ENCODE measurements at places on chromosomes 3 and 15.
A peak's percentile ranks its signal among the peaks of the same experiment; 100 is the strongest.

DNA sequence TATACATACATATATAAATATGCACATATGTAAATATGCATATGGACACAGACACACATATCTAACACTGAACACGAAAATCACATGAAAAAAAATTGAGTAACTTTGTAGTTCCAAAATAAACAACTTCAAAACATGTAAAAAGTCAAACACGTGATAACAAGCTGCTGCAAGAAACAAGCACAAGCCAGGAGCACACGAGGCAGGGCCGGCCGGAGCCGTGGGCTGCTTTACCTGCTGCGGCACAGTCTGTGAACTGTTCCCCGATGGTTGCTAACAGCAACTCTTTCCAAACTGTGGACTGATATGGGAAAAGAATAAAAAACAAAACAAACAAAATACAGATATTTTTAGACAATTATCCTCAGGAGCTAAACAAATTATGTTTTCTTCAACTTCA lies 31.6 kb downstream of the EIF4E3 start:
- no peak for DNase-seq

GRCh38 chr15:100131321-100132224 lies 210.2 kb downstream of the ADAMTS17 start:
- no peak for DNase-seq

DNA sequence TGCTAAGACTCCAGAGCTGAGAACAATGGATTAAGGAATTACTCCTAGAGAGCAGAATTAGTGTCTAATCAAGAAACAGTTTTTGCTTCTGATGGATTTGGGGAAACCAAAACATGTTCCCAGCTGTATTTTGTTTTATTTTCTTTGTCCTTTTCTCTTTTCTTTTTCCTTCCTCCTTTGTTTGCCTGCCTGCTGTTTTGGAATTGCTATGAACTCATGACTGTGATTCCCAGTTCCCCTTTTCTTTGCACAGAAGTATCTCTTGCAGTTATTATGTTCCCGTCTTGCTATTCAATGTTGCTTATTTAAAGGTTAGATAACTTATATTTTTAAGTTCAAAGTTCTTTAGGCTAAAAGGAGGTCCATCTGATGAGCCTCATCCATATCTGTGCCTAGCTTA lies 77.0 kb upstream of the GBE1 start:
- DNase-seq = no peak

- DNase-seq = no peak
Measured at GRCh38 chr3:101646726-101647125, 30.2 kb downstream of the ZBTB11 start.

GRCh38 chr15:84827246-84827645 lies 10.1 kb downstream of the ALPK3 start:
- no peak for DNase-seq

DNA sequence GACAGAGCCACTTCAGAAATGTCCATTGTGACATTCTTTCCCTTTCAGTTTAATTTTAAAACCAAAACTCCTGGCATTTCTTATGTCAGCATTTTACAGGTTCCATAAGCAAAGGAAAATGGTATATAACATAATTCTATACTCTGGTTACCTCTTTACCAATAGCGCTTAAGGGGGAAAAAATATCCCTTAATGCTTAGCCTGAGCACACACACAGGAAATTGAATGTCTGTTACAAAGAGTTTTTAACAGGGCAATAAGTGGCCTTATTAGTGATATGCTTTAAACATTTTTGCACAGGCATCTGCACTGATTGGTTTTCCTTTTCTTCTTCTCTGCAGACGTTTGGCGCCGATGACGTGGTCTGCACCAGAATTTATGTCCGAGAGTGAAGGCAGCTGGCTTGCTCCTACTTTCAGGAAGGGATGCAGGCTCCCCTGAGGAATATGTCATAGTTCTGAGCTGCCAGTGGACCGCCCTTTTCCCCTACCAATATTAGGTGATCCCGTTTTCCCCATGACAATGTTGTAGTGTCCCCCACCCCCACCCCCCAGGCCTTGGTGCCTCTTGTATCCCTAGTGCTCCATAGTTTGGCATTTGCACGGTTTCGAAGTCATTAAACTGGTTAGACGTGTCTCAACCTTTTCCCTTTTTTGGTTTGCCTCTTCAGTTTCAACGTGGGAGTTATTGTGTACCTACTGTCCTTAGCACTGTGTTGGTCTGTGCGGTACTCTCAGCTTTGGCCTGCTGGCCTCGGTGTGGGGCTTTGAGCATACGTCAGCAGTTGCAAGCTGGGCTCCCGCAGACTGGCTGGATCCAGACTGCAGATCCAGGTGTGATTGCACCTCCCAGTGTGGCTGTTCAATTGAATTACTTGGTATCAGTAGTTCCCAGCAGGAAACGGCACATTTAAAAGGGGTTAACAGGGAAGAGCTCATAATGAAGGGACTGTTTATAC lies 7.7 kb downstream of the CRABP1 start:
- peak; percentile 46 for DNase-seq

DNA sequence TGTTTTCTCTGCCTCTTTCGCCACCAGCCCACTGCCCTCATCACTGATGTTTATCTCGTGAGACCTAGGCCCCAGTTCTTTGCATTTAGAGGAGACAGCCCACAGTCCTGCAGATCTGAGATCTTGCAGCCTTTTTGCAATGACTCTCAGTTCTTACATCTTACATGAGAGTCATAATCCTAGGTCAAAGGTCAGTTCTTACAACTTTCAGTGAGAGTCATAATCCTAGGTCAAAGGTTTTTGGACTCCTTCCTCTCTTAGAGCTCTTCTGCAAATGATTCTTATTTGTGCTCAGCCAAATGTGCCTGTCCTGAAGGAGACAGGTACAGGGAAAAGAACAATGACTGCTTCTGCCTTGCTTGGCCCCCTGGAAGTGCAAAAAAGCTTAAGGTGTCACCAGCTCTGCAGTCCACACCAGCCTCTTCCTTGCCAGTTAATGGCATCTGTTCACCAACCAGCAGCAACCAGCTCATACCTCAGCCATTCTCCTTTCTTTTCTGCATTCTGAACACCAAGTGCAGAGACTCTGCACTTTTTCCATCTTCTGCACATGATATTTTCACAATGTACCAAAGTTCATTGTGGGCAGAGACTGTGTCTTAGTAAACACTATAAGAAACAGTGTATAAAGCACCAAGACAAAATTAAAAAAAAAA lies 67.1 kb downstream of the ABHD5 start:
- DNase-seq = no peak

DNA sequence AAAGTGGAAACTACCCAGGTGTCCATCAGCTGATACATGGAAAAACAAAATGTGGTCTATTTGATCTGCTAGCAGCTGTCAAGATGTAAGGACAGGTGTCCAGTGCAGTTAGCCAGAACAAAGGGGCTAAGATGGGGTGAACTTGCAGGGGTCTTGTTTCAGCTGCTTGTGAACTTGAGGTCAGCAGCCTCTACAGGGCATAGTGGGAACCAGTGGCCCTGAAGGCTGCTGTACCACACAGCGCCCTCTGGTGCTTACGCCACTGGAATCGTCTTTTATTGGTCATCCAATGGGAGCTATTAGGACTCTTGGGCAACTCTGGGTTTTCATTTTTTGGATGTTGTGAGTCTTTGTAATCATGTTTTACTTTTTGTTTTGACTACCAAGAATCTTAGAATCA lies 62.2 kb upstream of the CTSH start:
- no peak for DNase-seq

DNA sequence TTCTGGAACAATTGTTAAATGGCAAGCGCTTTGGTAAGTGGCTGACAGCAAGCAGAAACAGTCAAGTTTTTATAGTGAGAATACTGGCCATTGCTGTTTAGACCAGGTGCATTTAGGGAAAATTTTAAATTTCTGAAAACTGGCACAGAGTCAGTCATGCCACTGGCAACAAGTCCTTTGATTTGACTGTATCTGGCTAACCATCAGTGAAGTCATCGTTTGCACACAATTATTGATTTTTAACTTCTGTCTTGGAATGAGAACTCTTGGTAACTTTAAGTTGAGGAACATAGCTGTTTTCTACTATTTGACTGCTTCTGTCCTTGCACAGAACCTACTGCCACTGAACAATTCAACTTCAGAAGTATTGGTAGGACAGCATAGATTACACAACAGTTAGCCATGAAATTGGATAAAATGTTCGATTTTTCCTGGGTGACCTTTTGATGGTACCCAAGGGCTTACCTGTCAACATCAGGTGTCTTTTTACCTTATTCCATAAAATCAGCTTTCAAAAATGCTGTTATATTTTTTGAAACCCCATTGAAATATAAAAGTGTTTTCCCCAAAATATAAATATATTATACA lies 225.0 kb downstream of the PDZRN3 start:
- DNase-seq = no peak

GRCh38 chr3:101185341-101185740 lies 135.0 kb downstream of the IMPG2 start:
- no peak for DNase-seq

All from NCI-H2081 treated with DMSO at 0.1 percent for 48 hours (cell line).